ENCODE measurements at places on chromosomes 7 and 10.

DNA sequence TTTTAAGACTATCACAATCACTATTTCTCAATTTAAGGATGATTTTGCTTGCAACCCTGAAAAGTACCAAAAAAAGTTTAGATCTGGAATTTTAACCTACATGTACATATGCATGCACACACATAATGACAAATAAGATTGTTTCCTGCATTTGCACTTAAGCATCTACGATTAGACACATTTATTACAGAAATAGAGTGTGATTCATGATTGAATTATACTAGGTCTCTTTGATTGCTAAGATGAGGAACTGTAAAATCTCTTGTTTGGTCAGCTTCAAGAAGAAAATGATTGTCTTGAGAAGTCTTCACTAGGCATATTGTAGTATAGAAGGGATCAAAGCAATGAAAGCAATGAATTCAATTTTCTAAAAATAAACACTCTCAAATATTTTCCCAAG is 185.9 kb upstream of the AGR3 start:
- no peak for DNase-seq

DNA sequence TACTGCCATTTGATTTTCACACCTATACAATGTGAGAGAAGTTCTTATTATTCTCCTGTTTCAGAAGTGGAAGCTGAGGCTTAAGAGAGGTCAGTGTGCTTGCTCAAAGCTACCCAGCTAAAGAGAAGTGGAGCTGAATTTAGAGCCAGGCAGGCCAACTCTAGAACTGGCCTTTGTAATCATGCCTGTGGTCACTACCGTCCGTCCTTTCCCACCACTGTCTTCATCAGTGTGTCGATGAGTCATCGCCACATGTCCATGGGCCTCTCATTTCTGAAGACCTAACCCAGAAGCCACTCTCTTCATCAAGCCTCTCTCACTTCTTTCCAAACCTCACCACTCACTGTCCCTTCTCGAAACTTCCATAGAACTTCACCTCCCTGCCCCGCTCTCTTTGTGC is 237.8 kb downstream of the KIAA1217 start:
- DNase-seq = peak; percentile 73

- DNase-seq = no peak
These were observed 8.0 kb downstream of the SPOCK2 start for GRCh38 chr10:72080042-72080975.

DNA sequence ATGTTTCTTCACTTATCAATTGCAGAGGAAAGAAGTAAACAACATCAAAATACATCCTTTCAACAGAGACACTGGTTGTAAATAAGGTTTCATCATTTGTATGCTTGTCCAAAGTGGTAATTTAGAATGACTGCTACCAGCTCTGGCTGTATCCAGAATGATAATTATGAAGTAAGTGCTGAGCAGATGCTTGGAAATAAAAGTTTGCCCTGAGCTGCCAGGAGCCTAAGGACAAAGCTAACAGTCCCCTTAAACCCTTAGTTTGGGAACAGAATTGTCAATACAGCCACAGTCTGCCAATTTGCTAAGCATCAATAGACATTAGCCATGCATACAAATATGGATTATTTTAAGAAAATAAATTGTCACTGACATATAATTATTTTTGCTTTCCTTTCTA is 147.0 kb upstream of the SLC13A1 start:
- DNase-seq = no peak

DNA sequence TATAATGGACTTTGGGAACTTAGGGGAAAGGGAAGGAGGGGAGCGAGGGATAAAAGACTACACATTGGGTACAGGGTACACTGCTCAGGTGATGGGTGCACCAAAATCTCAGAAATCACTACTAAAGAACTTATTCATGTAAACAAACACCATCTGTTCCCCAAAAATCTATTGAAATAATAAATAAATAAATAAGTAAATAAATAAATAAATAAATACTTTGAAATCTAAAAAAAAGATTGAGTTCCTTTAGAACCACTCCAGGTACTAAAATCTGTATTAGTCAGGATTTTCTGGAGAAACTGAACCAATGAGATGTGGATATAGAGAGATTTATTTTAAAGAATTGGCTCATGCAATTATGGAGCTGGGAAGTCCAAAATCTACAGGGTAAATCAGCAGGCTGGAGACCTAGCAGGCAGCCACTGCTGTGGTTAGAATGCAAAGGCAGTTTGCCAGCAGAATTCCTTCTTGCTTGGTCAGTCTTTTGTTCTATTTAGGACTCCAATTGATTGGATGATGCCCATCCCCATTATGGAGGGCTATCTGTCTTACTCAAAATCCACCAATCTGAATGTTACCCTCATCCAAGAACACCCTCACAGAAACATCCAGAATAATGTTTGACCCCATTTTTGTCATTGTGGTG is 8.9 kb downstream of the IGFBP1 start:
- peak; percentile 46 for DNase-seq

DNA sequence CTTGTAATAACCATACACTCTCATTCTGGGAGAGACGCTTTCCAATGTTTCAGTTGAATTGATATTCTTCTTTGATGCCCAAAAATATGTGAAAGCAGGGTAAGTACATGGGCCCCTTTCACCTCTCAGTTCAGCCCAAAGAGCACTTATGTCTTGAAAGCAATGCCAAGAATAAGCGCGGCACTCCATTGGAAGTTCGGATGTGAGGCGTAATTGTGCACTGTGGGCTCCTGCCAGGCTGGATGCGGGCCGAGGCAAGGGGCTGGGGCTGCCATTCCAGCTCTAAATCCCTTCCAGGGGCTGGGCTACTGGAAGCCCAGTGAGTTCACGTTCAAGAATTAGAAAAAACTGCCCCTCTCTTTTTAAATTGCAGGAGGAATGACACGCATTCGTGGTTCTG is 113.8 kb downstream of the EBF3 start:
- DNase-seq = no peak

GRCh38 chr7:19249281-19249680 is 104.1 kb upstream of the FERD3L start:
- DNase-seq = no peak

DNA sequence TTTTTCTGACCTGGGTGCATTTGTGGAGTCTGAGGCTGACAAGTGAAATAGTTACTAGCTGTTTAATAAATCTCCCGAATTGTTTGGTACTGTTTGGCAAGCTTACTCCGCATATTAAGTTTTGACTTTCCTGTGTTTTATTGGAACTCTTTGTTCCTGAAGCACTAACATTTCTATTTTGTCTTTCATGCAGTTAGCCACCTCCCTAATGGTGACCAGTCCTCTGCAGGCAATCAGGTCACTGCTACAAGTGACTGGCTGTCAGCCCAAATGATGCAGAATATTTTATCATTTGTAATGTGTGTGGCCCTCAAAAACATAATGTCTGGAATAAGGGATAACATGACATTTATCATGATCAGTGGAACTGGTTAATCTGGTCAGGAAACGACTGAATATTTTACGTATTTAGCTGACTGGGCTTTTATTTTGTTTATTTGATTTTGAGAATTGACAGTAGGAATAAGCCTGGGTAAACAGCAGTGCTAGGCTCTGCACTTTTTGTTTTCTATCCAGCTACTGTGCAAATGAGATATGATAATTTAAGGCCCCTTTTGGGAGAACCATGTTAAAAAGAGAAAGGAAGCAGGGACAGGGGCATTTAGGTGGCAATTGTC is 82.9 kb downstream of the ST7 start:
- DNase-seq = no peak

DNA sequence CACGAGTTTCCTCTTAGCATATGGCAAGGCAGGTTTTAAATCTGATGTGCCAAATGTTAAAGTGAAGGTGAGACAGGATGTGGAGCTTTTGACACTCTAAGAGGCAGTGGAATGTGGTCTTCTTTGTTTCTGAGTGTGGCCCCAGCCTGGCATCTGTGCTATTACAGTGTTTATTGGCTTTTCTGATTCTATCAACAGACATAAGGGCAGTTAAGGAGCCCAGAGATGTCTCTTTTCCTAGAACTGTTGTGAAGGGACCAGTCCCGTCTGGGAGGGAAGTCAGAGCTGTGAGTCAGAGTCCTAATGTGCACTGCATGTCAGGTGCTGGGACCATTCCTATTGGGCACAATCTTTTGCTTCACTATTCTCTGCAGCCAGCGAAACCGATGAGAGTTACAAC is 32.5 kb downstream of the TRUB1 start:
- no peak for DNase-seq

DNA sequence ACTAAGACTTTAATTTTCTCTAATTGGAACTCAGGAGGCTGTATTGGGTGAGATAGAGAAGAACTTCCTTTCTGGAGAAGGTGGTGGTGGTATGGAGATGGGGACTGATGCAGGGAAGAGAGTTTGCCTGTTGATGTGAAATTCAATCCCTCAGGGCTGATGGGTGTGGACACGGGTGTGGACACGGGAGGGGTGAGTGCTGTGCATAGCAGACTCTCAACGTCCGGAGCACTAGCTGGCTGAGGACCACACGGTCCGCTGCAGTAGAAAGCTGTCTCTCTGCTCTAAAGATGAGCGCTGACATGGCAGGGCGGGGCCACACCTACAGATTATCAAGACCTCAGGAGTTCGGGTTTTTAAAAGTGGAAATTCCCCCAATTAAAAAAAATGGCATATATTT is 148.5 kb upstream of the PITRM1 start:
- DNase-seq = no peak

DNA sequence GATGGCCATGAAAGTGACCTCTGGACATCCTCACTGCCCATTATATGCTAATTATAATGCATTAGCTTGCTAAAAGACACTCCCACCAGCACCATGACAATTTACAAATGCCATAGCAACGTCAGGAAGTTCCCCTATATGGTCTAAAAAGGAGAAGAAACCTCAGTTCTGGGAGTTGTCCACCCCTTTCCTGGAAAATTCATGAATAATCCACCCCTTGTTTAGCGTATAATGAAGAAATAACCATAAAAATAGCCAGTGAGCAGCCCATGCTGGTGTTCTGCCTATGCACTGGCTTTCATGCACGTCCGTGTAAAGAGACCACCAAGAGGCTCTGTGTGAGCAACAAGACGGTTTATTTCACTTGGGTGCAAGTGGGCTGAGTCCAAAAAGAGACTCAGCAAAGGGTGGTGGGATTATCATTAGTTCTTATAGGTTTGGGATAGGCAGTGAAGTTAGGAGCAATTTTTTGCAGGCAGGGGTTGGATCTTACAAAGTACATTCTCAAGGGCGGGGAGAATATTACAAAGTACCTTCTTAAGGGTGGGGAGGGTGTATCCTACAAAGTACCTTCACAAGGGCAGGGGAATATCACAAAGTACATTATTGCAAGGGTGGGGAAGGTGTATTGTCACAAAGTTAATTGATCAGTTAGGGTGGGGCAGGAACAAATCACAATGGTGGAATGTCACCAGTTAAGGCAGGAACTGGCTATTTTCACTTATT is 45.6 kb downstream of the LBX1 start:
- no peak for DNase-seq

- no peak for DNase-seq
These were observed 34.6 kb upstream of the AOAH start for GRCh38 chr7:36758879-36759278.

DNA sequence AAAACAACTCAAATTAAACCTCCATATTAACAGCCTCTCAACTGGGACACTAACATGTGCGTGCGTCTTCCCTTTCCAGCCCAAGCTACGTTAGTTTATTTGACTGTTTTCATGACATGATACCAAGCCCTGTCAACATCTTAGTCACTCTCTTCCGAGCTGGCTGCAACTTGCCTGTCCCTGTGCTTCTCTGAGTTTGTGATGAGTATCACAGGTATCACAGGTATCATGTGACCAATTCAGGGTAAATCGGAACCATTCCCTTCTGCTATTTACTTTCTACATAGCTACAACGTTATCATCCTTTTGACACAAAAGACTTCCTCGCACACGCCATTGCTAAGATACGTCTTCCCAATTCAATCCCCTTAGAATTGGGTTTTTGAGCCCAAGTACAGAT is 70.2 kb downstream of the CAV1 start:
- DNase-seq = no peak

DNA sequence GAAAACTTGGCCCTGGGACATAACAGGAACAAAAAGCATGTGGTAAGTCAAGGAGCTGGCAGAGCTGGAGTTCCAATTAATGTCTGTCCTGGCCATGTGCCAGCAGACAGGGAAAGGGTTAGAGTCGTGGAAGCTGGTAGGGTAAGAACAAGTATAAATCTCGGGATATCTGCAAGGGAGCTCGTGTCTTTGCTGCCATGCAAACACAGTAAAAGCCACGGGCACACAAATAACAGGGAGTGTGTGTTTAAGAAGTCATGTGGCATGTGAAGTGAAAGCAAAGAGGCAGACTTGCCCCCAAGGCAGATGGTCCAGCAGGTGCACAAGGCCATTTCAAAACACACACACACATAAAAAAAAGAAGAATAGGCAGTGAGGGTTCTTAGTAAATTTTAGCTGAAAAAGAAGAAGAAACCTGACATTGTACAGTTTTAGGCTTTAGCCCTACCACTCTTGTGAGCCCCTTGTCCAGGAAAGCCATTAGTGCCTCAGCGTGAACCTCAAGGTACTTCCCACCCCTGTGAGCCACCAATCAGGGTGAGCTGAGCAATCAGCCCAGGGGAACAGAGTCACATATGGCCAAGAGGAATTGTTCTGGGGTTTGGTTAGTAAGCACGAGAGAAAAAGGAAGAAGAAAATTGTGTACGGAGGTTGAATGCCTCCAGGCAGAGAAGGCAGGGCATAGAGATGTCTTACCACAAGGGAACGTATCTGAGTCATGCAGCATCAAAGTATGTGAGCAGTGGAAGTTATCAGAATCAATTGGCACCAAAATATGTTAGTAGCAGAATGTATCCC is 32.8 kb upstream of the ARHGAP12 start:
- DNase-seq = peak; percentile 39

GRCh38 chr7:42812779-42813178 is 99.1 kb downstream of the C7orf25 start:
- DNase-seq = no peak

- DNase-seq = no peak
These were observed 29.4 kb downstream of the HGF start for GRCh38 chr7:81740403-81740802.

GRCh38 chr10:62803724-62804355 is 680 bp upstream of the ADO start:
- no peak for DNase-seq

DNA sequence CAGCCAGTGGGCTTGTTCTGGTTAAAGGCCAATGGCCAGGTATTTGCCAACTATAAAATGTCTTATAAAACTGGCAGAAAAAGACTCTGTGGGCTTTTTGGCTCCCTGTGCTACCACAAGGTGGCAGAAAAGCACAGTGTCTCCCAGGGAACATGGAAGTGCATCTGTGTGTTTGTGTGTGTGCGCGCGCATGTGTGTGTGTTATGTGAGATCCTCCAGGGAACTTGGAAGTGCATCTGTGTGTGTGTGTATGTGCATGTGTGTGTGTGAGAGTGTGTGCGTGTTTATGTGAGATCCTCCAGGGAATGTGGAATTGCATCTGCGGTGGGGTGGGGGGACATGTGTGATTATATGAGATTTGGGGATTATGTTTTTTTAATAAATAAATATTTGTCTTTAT is 30.2 kb upstream of the ABI1 start:
- DNase-seq = peak; percentile 69

- DNase-seq = no peak
These were observed 98.6 kb downstream of the NXPH1 start for GRCh38 chr7:8531991-8532515.

- DNase-seq = peak; percentile 7
These were observed 99.7 kb upstream of the CAV2 start for GRCh38 chr7:116399819-116400218.

GRCh38 chr10:373526-374309 is 238.5 kb downstream of the ZMYND11 start:
- peak; percentile 74 for DNase-seq

Measured in HFF-Myc (cell line).